ENCODE measurements at places on chromosomes 3 and 15.

- H3K36me3 ChIP-seq, result peaks cover 29% of the 10 kb centered on the region
- DNase-seq, result no peak
- H3K27ac ChIP-seq, result peak overlapping the region; percentile 4
- no peak overlapping the region for H3K4me3 ChIP-seq
- H3K4me1 ChIP-seq, result peaks cover 33% of the 10 kb centered on the region
- no peaks in the 10 kb centered on the region for H3K27me3 ChIP-seq
Measured at GRCh38 chr15:64855205-64855975, 13.7 kb downstream of the PLEKHO2 start.

DNA sequence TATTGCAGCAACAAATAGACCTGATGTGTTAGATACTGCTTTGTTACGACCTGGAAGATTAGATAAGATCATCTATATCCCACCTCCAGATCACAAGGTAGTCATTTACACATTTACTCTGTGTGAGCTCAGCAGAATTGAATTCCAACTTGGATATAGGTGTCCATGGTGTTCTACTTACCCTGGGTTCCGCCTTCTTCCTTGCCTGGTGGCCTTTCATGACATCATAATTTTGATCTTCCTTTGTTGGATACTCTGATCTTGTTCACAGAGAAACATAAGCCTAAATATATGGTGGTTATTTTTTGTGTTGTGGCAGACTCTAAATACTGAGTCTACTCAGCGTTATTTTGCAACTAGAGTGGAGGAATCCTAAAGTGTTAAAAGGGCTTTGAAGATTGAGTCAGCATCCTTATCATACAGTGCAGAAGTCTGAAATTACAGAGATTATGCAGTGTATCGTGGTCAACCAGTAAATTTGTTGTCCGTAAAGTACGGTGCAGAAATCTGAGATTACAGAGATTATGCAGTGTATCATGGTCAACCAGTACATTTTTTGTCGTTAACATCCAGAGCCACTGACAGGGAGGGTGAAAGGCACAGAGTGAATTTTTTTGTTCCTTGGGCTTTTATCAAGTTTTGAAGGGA is 39.1 kb upstream of the GATM start:
- no peak overlapping the region for H3K27ac ChIP-seq
- peaks cover 54% of the 10 kb centered on the region for H3K36me3 ChIP-seq
- H3K4me1 ChIP-seq, result peaks cover 19% of the 10 kb centered on the region
- DNase-seq, result no peak
- H3K27me3 ChIP-seq, result no peaks in the 10 kb centered on the region

- H3K4me3 ChIP-seq, result no peak overlapping the region
- H3K27ac ChIP-seq, result no peak overlapping the region
Measured at GRCh38 chr3:45518376-45519135, 76.0 kb upstream of the LIMD1 start.

GRCh38 chr3:78844307-78844706 is 923.5 kb downstream of the ROBO1 start:
- H3K36me3 ChIP-seq, result no peaks in the 10 kb centered on the region
- no peak overlapping the region for H3K4me3 ChIP-seq
- no peak overlapping the region for H3K27ac ChIP-seq
- no peak for DNase-seq

- H3K36me3 ChIP-seq, result no peaks in the 10 kb centered on the region
- peaks cover 1% of the 10 kb centered on the region for H3K4me1 ChIP-seq
- H3K27me3 ChIP-seq, result peaks cover 2% of the 10 kb centered on the region
- no peak for DNase-seq
Measured at GRCh38 chr3:157248590-157249422, 88.9 kb upstream of the CCNL1 start.

GRCh38 chr3:172347895-172348679 is 100.2 kb downstream of the GHSR start:
- H3K27me3 ChIP-seq, result no peaks in the 10 kb centered on the region
- no peak overlapping the region for H3K4me3 ChIP-seq
- H3K4me1 ChIP-seq, result peaks cover 4% of the 10 kb centered on the region
- peaks cover 3% of the 10 kb centered on the region for H3K36me3 ChIP-seq
- H3K27ac ChIP-seq, result no peak overlapping the region

- H3K27me3 ChIP-seq, result peaks cover 2% of the 10 kb centered on the region
- H3K4me1 ChIP-seq, result no peaks in the 10 kb centered on the region
- no peak overlapping the region for H3K27ac ChIP-seq
- no peaks in the 10 kb centered on the region for H3K36me3 ChIP-seq
- no peak for DNase-seq
Measured at GRCh38 chr3:30871720-30872119, 22.7 kb downstream of the GADL1 start.

- H3K4me3 ChIP-seq, result no peak overlapping the region
- DNase-seq, result no peak
- no peaks in the 10 kb centered on the region for H3K36me3 ChIP-seq
- no peaks in the 10 kb centered on the region for H3K4me1 ChIP-seq
- no peak overlapping the region for H3K27ac ChIP-seq
- H3K27me3 ChIP-seq, result no peaks in the 10 kb centered on the region
Measured at GRCh38 chr3:176395240-176395639, 802.0 kb downstream of the TBL1XR1 start.

DNA sequence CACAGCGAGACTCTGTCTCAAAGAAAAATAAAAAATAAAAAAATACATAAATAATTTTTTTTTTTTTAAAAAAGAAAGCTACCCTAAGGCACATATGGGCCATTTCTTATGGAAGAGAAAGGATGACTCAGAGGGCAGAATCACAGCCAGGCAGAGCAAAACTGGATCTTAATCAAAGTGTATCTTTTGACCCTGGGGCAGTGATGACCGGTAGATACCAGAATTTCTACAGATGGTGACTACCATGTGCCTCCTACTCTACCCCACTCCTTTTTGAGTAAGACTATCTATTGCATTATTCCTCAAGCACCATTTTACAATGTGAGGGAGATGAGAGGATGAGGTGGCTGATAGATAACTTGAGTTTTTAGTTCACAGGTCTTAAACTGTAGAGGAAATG is 26.0 kb downstream of the TARS3 start:
- H3K27me3 ChIP-seq, result no peaks in the 10 kb centered on the region
- no peak for DNase-seq
- H3K36me3 ChIP-seq, result peaks cover 77% of the 10 kb centered on the region
- peaks cover 43% of the 10 kb centered on the region for H3K4me1 ChIP-seq

DNA sequence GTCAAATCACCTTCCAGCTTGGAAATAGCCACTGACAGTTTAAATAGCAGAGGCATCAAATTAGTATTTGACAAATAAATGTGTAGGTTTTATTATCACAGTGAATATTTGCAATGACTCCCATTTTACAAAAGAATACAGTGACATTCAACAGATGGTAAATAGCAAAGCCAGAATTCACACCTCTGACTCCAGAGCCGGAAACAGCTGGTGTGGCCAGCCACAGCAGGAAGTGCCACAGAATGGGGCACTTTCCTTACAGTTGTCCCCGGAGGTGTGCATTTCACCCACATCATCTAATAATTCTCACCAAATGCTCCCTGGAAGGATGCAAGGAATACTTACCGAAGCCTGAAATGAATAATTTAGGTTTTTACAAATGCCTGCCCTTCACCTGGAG is 295.7 kb upstream of the WNT5A start:
- peaks cover 3% of the 10 kb centered on the region for H3K27me3 ChIP-seq
- H3K36me3 ChIP-seq, result no peaks in the 10 kb centered on the region
- H3K27ac ChIP-seq, result no peak overlapping the region
- no peaks in the 10 kb centered on the region for H3K4me1 ChIP-seq
- H3K4me3 ChIP-seq, result no peak overlapping the region

GRCh38 chr3:84877092-84877491 is 81.7 kb upstream of the CADM2 start:
- H3K27ac ChIP-seq, result no peak overlapping the region
- H3K27me3 ChIP-seq, result no peaks in the 10 kb centered on the region
- no peaks in the 10 kb centered on the region for H3K4me1 ChIP-seq
- DNase-seq, result no peak
- H3K4me3 ChIP-seq, result no peak overlapping the region
- H3K36me3 ChIP-seq, result no peaks in the 10 kb centered on the region

GRCh38 chr3:135851201-135852081 is 114.1 kb upstream of the PPP2R3A start:
- no peak overlapping the region for H3K27ac ChIP-seq
- H3K4me1 ChIP-seq, result no peaks in the 10 kb centered on the region
- no peak for DNase-seq

DNA sequence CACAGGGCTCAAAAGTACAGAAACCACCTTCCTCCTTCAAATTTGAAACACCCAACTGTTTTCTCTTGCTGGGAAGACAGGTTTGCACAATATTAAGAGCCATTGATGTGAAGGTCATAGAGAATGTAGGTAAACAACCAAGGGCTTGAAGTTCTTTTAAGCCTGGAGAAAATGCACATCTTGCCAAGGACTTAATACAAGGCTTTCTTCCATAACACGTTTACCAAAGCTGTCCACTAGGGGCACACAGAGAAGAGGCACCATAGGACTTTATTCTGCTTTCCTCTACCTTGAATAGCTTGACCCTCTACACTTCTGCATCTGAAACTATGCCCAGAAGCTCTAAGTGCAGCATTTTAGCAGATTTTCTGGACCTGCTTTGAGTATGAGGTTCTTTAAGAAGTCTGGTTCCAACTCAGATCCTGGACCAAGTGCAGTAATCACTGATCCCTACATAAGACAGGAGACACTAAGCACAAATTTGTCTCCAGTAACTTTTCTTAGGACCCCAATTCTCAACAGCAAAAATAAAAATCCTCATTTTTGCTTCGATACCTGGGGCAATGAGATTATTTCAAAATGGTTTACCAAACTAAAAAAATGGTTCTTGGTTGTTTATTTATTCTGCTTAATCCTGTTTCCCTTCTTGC is 138.0 kb downstream of the FBN1 start:
- H3K27ac ChIP-seq, result no peak overlapping the region
- no peaks in the 10 kb centered on the region for H3K36me3 ChIP-seq
- H3K4me3 ChIP-seq, result no peak overlapping the region
- peak; percentile 15 for DNase-seq

DNA sequence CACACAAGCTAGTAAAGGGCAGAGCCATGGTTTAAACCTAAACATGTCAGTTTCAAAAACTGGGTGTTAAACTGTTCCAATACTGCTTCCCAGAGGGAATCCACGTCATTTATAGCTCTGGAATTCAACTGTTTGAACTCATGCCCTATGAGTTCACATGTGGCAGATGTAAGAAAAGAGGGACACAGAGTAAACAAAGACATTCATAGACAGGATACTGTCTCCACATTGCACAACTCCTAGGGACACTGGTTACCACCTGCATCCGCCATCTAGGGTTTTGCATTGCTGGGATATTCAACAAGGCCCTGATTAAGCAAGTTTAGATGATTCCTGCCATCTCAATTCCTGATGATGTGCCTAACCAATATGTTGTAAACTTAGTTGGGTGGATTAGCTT is 134.1 kb upstream of the COL8A1 start:
- DNase-seq, result no peak
- H3K36me3 ChIP-seq, result no peaks in the 10 kb centered on the region
- no peak overlapping the region for H3K4me3 ChIP-seq
- H3K27me3 ChIP-seq, result no peaks in the 10 kb centered on the region
- no peaks in the 10 kb centered on the region for H3K4me1 ChIP-seq
- H3K27ac ChIP-seq, result no peak overlapping the region

- peaks cover 29% of the 10 kb centered on the region for H3K4me1 ChIP-seq
- peaks cover 61% of the 10 kb centered on the region for H3K36me3 ChIP-seq
- H3K4me3 ChIP-seq, result no peak overlapping the region
- no peak for DNase-seq
- H3K27ac ChIP-seq, result peak overlapping the region; percentile 58
Measured at GRCh38 chr15:67180514-67181191, 73.8 kb downstream of the AAGAB start.

DNA sequence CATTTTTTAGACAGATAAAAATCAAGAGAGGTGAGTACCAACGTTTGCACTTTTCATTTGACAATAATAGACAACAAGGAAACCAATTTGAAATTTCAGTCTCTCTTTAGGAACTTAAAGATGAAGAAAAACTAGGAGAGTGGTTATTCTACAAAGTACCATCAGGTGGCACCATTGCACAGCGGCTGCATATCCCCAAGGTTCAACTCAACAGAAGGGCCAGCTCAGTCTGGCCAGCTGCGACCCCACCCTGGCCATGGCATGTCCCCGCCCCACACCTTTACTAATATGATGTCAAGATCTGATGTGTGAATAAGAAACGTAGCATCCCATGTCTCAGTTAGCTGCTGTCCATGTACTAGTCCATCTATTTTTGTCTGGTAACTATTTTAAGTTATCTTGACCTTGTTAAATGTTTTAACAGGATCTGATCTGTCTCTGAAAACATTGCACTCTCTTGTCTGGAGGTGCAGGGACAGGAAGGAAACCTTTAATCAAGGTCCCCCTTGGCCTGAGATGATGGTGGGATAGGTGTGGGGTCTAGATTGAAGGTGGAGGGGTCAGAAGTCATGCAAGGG is 35.5 kb upstream of the CGNL1 start:
- peak; percentile 34 for DNase-seq
- no peaks in the 10 kb centered on the region for H3K27me3 ChIP-seq
- H3K4me3 ChIP-seq, result no peak overlapping the region
- no peaks in the 10 kb centered on the region for H3K36me3 ChIP-seq
- no peak overlapping the region for H3K27ac ChIP-seq

GRCh38 chr3:37906734-37907282 is 45.1 kb downstream of the CTDSPL start:
- no peaks in the 10 kb centered on the region for H3K27me3 ChIP-seq
- no peak for DNase-seq
- no peaks in the 10 kb centered on the region for H3K36me3 ChIP-seq
- peaks cover 55% of the 10 kb centered on the region for H3K4me1 ChIP-seq

GRCh38 chr3:125166599-125167136 is 45.9 kb downstream of the SLC12A8 start:
- peaks cover 7% of the 10 kb centered on the region for H3K4me1 ChIP-seq
- H3K27ac ChIP-seq, result no peak overlapping the region
- H3K27me3 ChIP-seq, result peaks cover 18% of the 10 kb centered on the region
- no peak overlapping the region for H3K4me3 ChIP-seq
- DNase-seq, result no peak

DNA sequence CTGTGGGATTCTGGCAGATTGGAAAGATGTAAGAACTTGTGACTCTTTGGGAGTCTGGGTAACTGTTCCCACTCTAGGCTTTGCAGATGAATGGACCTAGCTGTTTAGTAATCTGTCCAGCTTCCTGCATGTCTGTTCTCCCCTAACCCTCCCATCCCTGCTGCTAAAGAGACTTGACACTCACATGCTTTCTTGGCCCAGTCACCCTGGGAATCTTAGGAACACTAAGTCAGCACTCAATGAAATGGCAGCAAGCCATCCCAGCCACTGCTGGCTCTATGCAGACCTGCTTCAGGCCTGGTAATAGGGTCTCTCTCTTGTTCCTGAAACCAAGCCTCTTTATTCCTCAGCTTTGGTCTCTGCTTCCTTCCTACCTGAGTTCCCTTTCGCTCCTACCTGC is 63.7 kb upstream of the THSD4 start:
- H3K4me1 ChIP-seq, result no peaks in the 10 kb centered on the region
- peaks cover 4% of the 10 kb centered on the region for H3K27me3 ChIP-seq
- no peaks in the 10 kb centered on the region for H3K36me3 ChIP-seq
- no peak for DNase-seq
- H3K27ac ChIP-seq, result no peak overlapping the region

DNA sequence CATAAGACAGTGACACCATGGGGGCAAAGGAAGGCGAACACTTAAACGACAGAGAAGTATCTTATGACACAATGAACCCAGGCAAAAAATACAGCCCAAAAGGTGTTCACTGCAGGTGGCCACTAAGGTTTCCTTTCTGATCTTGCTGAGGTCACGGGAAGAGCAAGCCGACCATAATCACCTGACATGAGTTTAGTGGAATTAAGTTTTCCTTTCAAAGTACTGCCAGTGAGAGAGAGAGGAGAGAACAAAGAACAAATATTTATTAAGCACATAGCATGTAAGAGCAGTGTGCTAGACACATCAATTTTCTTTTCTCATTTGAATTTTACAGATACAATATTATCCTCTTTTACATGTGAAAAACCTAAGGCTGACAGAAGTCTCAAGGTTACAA is 102.3 kb downstream of the NR1I2 start:
- no peaks in the 10 kb centered on the region for H3K27me3 ChIP-seq
- H3K4me1 ChIP-seq, result no peaks in the 10 kb centered on the region
- H3K4me3 ChIP-seq, result no peak overlapping the region
- H3K27ac ChIP-seq, result no peak overlapping the region

All from activated CD4-positive, alpha-beta T cell treated with anti-CD3 and anti-CD28 coated beads, Interleukin-2, amount 10 ng/mL, durations not matched to agents 7 days and 5 days (primary cell).